ENCODE measurements at places on chromosomes 3 and 15.
A peak's percentile ranks its signal among the peaks of the same experiment; 100 is the strongest.

DNA sequence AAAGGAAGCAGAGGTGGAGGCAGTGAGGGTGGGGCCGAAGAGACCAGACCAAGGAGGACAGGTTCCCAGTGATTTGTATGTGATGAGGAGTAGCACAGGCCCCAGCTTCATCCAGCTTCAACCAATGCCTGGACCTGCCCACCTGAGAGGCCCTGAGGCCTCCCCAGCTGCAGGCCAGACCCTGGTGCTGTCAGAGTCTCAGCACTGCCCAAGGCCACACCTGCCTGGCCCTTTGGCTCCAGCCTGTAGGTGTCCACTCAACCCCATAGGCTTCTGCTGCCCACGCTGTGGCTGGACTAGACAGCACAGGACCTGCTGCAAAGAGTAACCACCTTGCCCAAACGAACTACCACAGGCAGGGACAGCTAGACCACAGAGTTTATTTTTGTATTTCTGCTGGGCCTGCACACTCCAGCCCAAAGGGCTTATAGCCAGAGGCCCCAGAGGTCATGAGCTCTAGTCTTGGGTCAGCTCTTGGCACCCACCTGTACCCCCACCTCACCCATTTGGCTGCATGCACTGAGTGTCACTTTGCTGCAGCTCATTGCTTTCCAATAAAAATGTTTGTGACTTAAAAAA, 81.9 kb upstream of the CDV3 start:
- no peak for DNase-seq

DNA sequence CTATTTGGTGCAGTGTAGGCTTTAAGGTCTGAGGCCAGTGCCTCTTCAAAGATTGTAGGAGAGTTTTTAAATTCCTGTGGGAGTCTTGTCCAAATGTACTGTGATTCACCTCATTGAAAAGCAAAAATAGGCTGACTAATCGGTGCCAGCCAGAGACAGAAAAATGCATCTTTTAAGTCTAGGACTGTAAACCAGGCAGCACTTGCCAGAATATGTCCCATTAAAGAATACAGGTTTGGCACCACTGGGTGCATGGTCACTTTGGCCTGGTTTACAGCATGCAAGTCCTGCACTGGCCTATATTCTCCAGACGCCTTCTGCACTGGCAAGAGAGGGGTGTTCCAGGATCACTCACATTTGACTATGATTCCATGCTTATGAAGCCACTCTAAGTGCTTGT, 20.3 kb upstream of the NOX5 start:
- DNase-seq: no peak

- DNase-seq: no peak
These were observed 361.4 kb upstream of the ICE2 start for GRCh38 chr15:60840306-60840702.

- DNase-seq: no peak
These were observed 5.2 kb downstream of the C3orf22 start for GRCh38 chr3:126553284-126554084.

- peak; percentile 65 for DNase-seq
These were observed 722 bp upstream of the ZXDC start for GRCh38 chr3:126476166-126477060.

GRCh38 chr3:180391001-180391400, 211.0 kb upstream of the TTC14 start:
- DNase-seq: no peak

DNA sequence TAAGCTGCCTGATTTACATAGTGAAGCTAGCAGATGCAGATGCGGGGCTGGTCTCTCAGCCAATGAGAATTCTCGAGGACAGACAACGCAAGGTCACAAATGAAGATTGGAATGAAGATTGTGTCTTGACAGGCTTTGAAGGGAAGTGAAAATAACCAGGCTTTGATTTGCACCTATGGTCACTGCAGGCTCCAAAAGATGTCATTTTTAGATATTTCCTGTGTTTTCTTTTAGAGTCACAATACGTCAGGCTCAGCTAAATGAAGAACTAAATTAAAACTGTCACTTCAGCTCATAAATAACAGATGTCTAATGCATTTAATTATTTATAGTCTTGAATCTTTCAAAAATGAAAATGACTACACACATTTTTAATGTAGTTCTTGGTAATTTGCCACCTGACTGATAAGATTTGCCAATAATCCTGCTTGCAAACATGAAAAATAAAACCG, 99.5 kb downstream of the SQOR start:
- no peak for DNase-seq

- no peak for DNase-seq
These were observed 42.8 kb upstream of the SMAD3 start for GRCh38 chr15:67022587-67023105.

DNA sequence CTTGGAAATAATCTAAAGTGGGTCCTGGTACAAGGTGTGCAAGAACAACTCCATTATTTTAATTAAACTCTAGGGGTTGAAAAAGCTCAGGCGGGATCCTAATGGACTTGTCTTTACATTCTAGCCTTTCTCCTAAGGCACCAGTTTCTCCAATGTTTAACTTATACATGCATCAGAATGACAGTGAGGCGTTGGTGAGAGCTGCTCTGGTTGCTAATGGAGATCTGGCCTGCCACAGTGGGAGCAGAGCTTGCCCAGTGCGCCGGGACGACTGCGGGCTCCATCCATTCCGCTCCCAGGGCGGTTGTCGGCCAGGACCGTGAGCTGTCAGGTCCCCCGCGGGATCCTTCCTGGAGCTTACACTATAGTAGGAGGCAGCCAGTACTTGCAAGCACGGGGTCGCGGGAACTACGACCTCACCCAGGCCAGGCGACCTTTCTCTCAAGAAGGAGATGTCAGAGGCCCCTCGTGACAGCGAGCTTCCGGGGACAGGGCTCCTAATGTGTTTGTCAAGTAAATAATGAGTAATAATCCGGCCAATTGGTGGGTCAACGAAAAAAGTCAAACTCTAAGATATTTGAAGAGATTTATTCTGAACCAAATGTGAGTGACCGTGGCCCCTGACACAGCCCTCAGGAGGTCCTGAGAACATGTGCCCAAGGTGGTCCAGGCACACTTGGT, 991 bp upstream of the HIGD1A start:
- DNase-seq: peak; percentile 30

DNA sequence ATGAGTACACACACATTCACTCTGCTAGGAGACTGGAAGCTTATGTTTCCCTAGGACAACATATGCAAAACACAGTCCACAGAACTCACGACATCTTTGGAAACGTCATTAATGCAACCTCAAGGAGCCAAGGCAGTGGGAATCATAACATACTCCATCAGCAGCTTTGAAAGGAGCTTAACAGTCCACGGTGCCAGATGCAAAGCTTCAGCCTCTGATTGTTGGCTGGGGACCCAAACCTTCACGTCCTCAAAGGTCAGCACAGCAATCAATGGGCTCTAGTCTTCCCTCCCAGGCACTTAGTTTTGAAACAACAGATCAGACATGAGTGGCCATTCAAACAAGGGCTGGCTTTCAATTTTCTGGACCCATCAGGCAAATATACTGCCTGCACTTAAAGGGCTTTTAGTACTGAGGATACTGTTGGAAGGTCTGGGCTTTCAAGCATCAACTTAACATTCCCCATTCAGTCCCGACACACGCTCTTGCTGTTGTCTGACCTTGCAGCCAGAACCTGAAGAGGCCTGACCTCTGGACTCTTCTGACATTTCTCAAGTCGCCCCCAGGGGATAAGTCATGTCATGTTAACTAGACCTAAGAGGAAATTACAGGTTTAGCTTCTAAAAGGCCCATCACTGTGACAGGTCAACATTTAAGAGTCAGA, 223.0 kb downstream of the PDZRN3 start:
- DNase-seq: no peak

- DNase-seq: no peak
These were observed 102.9 kb downstream of the PDZRN3 start for GRCh38 chr3:73521734-73522336.

- no peak for DNase-seq
These were observed 3.5 kb upstream of the ALDH1A2 start for GRCh38 chr15:58069008-58069407.

GRCh38 chr3:135784557-135784956, 181.0 kb upstream of the PPP2R3A start:
- peak; percentile 72 for DNase-seq

DNA sequence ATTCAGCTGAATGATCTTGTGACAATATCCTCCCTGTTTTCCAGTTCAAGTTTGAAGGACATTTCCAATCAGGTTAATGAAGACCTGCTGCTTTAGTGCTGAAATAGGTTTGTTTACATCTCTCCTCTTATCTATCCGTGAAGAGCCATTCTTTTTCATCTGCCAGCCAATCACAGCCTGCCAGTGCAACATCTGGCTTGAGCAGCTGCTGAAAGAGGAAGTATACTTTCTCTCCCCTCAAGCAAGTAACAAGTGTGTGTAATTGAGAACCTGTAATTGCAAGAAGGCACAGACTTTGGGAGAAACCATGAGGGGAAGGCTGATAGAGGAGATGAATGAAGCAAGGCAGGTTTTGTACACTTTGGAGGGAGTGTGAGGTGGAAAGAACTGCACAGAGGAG, 404.3 kb downstream of the AGBL1 start:
- DNase-seq: no peak

- no peak for DNase-seq
These were observed 593.3 kb downstream of the FOXP1 start for GRCh38 chr3:70990185-70990584.

DNA sequence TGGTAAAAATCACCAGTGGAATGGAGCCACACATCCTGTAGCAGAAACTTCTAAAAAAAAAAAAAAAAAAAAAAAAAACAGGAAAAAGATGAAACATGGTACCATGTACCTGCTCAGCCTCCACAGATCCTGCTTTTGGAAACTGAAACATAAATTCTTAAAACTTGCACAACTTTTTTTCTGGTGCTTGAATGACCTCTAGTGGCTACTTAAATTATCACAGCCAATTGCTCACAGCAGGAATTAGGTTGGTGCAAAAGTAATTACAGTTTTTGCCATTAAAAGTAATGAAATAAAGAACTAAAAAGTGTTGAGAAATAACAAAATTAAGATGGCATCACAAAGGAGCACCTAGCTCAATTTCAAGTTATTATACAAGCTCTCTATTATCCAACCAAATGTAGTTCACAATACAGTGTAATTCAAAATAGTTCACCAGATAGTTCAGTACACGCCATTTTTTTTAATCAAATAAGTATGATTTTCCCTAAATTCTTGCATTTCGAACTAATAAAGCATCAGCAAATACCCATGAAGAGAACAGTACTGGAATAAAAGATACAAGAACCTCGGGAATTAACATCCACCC, 80.6 kb downstream of the ULK4 start:
- peak; percentile 53 for DNase-seq

DNA sequence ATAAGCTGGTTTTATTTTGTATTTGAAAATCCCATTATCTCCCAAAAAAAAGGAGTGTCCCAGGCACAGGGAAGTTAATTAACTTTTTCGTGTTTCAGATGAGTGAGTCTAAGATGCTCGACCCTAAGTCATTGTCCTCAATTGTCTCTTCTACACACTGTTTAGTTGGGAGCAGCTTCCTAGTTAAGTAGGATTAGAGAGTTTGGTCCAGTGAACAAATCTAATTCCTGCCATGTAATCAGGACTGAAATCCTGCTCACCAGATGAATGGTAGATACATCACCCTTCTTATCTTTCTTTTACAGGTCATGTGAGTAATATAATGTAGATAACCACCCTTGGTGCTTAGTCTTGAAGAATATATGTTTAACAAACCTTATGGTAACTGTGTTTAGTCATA, 228.9 kb upstream of the MANF start:
- DNase-seq: no peak

GRCh38 chr15:64245405-64245804, 82.6 kb upstream of the PPIB start:
- no peak for DNase-seq

- no peak for DNase-seq
These were observed 62.8 kb downstream of the SGO1 start for GRCh38 chr3:20123131-20123652.

- peak; percentile 73 for DNase-seq
These were observed at the start of gene CPEB1 for GRCh38 chr15:82647045-82647834. Gene CPEB1, minus strand, starts transcription at chr15:82647363. Its CDS starts 18,904 bp downstream, at chr15:82628459.

DNA sequence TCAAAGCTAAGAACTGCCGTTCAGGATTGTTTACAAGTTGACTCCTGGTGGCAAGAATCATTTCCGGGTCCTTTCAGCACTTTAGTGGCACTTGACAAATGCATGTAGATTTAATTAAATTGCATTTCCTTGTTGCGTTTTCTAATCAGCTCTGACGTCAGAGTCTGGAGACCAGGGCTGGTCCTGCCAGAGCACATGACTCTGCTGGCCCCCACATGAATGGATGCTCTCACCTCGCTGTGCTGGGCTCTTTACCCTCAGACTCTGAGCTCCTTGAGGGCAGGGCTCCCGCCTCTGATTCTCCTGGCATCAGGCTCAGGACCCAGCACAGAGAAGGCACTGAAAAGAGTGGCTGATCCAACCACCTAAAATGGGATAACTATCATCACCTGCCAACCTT, 69.4 kb downstream of the FEM1B start:
- DNase-seq: no peak

DNA sequence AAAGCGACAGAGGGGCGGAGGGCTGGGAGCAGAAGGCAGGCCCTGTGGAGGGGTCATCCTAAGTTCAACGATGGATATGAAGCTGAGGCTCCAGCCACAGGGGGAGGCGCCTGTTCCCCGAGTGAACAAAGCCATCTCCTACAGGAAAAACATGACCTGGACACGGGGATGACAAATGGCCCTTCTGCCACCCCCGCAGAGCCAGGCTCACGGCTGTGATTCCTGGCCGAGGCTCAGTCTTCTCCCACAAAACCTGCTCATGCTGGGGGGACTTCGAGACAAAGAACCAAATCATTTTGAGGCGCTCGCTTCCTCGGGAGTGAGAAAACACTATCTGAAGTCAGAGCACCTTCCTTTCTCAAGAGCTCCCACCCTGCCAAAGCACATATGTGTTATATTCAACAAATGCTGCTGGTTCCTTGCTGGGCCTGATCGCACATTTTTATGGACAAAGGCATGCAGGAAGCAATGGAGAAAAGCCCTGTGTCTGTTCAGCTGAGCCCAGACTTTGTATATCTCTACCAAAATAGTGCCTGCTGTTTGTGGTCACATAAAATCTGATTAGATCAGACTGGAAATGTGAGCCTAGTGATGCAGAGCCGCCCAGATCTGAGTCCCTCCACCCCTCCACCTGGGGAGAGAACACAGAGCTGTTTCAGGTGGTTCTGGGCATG, 5.6 kb downstream of the RBP1 start:
- peak; percentile 56 for DNase-seq

- DNase-seq: no peak
These were observed 134.6 kb upstream of the KBTBD8 start for GRCh38 chr3:66863205-66864111.

GRCh38 chr3:151976211-151977050, 103.0 kb downstream of the SUCNR1 start:
- DNase-seq: peak; percentile 4

DNA sequence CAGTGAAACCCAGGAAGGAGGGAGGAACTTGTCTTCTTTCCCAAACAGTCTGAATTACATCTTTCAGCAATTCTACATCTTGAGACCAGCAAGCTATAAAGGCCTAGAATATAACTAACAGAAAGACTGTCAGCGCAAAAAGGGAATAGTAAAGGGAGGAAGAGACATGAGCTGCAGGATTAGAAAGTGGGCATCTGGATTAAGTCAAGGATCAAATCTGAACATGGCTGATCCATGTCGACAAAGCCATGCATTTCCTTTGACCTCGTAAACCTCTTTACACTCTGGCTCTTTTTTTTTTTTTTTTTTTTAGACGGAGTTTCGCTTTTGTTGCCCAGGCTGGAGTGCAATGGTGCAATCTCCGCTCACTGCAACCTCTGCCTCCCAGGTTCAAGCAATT, 35.4 kb upstream of the KCNMB3 start:
- DNase-seq: no peak

Data from pons (tissue), 1 donor.